Neural cell (in vitro differentiated cells): ENCODE measurements at places on chromosomes 6 and 20. TPM values are rescaled to one million over a fixed set of nuclear protein-coding genes. Genes with fewer than 3 reads are reported as not detected.

Gene MYT1
- 35.8 and 42.4 TPM in 2 replicates for polyA plus RNA-seq

Gene SMLR1
- not detected in 2 replicates for polyA plus RNA-seq

Gene COL9A1
- polyA plus RNA-seq = 1.0 and 1.8 TPM in 2 replicates

Gene SLC32A1
- polyA plus RNA-seq = 36.2 and 40.0 TPM in 2 replicates

Gene VPS16
- 117 and 150 TPM in 2 replicates for polyA plus RNA-seq

Gene NDUFAF5
- 65.8 and 103 TPM in 2 replicates for polyA plus RNA-seq

Gene LTA
- polyA plus RNA-seq = 0.56 TPM in 1 of 2 replicates, not detected in the other
